ENCODE measurements at places on chromosomes 7 and 10.

- DNase-seq: no peak
Measured at GRCh38 chr7:123604739-123605138, 3.1 kb downstream of the ASB15 start.

DNA sequence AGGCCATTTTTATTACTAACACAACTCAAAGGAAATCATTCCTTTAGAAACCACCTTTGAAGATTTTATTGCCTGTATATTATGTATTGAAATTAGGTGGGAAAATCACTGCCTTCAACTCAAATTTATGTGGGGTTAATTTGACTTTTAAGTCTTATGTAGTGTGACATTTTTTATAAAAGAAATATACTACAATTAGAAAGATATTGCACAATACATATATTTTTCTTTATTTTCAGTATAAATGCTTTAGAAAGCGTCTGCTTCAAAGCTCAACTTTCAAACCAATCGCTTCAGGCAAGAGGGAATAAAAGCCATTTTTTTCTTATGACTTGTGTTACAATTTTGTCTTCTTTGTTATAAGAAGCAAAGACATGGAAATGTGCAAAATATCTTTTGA is 337.4 kb upstream of the ZWINT start:
- no peak for DNase-seq

DNA sequence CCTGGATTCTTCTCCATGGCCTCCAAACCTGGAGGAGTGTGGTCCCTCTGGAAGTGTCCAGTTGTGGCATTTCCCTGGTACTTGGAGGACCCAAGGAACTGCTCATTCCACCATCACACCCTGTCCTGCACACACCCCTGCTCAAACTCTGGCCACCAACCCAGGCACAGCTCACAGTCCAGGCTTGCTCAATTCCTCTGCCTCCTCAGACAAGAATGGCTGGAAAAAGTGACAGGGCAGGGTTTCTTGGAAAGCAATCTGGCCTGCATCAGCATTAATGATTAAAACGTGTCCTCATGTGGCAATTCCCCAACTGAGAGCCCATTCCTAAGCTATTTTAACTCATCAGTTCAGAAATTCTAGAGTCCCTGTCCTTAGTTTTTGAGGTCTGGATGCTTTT is 17.2 kb upstream of the TPST1 start:
- no peak for DNase-seq

- peak; percentile 11 for DNase-seq
Measured at GRCh38 chr7:27171637-27172314, 2.3 kb downstream of the HOXA10 start.

DNA sequence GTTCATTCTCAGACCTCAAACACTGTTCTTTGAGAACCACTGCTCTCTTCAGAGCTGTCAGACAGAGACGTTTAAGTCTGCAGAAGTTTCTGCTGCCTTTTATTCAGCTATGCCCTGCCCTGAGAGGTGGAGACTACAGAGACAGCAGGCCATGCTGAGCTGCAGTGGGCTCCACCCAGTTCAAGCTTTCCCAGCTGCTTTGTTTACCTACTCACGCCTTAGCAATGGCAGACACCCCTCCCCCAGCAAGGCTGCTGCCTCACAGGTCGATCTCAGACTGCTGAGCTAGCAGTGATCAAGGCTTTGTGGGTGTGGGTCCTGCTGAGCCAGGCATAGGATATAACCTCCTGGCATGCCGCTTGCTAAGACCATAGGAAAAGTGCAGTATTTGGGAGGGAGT is 80.5 kb upstream of the CYP2C9 start:
- no peak for DNase-seq

DNA sequence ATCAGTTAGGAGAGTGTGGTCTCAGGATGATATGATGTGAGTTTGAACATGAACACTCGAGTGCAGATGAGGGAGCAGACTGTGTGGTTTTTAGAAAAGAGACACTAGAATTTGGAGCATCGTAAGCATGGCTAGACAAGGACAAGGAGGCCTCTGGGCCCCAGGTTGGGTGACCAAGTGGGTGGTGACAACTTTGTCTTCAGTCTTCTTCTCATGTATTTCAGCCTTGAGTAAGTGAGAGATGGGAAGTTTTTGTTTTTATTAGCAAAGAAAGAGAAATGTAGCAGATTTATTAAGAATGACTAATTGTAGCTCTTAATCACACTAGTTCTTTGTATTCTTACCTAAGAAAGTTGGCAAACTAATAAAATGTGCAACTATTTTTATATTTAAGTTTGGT is 16.3 kb downstream of the TES start:
- DNase-seq: no peak

- DNase-seq: no peak
Measured at GRCh38 chr10:1417574-1417973, 319.8 kb downstream of the ADARB2 start.

DNA sequence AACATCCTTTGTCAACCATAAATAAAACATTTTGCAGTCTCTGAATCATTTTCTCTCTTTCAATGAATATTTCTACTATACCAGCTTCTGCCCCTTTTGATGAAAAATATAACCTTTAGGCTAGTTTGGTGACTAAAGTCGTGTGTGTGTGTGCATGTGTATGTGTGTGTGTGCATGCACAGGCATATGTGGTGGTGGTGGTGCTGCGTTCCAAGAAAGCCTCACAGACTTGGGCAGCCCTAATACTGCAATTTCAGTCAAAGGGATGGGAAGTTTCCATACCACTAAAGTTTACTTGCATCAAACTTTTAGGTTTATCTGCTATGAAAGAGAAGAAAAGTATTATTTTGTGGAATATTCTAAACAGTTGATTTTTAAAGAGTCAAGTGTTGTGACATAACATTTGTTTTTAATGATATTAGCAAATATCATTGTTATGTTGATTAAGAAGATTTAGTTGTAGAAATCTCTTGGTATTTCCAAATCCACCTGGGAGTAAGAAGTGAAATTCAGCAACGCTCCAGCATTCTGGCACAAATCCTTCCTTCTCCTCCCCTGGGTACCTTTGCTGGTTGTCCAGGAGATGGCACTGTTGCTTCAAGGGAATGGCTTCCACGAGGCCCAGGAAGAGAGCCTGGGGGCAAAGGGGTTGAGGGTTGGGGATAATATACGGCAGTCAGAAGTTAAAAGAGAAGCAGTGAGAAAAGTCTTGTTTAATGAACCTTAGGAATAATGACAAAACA is 41.5 kb downstream of the ASB4 start:
- DNase-seq: peak; percentile 33

DNA sequence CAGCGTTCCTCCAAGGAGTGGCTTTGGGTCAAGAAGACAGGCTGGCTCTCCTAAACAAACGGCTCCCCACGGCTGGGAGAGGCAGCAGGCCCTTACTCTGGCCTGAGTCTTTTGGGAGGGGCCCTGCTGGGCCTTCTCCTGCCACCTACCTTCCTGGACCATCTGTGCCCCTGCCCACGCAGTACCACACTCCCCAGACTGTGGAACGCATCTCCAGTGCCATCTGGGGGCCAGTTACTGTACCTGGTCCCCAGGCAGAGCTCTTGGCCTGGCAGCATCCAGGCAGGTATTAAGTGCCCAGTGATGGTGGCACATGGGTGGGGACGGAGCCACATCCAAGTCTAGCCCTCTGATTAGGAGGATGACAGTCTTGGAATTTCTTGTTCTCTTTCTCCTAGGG is 14.4 kb downstream of the ALKBH4 start:
- DNase-seq: no peak

GRCh38 chr10:123241391-123242141 is 87.4 kb downstream of the BUB3 start:
- DNase-seq: peak; percentile 60

DNA sequence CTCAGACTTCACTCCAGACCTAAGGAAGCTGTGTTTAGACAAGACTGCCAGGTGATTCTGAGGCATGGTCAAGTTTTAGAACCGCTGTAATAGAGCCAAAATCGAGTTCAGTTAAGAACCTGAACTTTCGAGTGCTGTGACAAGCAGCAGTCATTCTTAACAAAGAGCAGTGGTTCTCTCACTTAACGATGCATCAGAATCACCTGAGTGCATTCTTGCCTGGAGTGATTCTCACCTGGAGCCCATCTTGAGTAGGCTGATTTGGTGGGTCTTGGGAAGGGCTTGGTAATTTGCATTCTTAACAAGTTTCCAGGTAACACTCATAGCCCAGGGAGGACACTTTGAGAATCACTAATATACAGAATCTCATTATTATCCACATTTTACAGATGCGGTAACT is 44.7 kb downstream of the PLXNA4 start:
- DNase-seq: no peak

DNA sequence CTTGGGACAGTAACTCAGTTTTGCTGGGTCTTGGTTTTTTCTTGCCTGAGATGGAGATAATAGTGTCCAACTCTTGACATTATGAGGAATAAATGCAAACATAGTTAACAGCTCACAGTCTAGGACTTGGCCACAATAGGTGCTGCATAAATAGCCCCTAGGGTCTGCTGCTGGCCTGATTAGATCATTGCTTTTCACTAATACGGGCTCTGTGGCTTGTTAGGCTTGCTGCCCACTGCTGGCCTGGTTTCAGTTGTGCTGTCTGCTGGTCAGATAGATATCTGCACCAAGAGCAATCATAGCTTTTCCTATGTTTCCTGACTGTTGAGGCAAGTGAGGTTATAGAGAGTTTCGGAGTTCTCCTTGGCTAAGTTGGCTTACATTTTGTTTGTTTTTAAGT is 246.1 kb downstream of the DNAJB9 start:
- DNase-seq: no peak

DNA sequence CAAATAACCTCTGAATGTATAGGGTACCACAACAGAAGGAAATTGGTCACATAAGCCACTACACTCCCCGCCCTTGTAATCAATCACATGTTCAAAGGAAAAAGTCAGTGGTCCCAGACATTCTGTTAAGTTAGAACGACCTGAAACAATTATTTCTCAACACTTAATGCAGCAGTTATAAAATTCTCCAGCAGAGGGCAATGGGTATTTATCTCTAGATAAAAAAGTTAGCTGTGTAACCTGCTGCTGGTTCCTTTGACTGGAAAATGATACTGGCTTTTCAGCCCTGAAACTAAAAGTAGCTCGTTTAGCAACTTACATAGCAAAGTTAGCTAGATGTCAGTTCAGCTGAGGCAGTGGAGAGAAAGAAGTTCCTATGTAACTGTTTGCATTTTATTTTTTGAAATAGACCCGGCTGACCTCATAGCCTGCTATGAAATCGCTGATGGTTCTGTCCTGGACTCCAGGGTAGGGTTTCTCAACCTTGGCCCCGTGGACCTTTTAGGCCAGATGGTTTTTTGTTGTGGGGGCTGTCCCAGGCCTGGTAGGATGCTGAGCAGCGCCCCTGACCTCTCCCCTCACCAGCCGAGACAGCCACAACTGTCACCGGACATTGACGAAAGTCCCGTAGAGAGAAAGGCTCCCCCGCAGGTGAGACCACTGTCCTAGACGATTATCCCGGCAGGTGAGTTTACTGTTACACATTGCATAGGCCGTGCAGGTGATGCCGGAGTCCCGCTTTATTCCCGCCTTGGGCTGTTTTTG is 40.2 kb upstream of the PROSER2 start:
- DNase-seq: peak; percentile 63

DNA sequence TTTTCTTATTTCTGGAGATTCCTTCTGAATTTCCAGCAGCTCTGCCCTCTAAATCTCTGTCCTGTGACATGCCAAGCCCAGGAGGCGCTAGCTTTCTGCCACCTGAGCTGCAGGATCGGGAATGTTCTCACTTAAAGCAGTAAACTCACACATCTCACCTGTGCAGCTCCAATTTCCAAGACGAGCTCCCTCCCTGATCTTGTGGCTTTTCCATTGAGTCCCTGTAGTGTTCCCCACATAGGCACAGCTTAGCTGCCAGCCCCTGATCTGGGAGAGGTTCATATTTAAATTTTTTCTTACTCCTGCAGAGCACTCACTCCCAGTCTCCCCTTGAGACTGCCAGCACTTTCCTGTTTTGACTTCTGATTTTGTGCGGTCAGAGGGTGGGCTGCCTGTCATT is 479.3 kb downstream of the GLRX3 start:
- no peak for DNase-seq

DNA sequence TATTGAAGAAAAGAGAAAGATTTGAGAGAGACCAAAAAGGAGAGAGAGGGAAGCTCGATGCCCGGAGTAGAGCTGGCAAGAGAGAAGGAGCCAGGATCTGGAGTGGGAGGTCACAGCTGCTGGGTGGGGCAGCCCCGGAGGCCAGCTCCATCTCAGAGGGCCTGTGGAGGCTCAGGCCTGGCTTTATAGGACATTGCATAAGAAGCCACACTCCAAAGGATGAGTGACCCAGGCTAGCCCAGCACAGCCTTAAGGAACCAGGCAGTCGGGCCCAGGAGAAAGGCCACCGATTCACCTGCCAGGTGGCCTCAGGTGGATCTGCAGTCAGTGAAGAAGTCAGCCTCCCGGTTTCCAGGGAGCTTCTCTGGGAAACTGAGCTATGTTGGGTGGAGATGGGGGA is 676 bp downstream of the PLAC9 start:
- DNase-seq: no peak

DNA sequence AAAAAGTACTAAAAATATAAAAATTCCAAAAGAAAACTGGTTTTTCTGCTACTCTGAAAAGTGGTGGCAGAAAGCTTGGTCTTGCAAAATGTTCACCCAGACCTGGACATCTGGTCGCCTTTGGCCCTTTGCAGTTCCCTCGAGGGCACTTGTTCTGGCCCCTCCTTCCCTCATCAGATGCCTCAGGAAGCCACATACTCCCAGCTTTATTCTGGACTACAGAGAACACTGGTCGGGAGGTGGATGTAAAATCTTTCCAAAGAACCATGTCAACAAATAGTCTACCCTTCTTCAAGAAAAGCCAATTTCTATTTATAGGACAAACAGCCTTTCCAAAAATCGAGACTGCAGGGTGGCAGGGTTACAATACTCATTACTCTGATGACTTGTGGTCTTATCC is 726.1 kb downstream of the TNS3 start:
- DNase-seq: no peak

DNA sequence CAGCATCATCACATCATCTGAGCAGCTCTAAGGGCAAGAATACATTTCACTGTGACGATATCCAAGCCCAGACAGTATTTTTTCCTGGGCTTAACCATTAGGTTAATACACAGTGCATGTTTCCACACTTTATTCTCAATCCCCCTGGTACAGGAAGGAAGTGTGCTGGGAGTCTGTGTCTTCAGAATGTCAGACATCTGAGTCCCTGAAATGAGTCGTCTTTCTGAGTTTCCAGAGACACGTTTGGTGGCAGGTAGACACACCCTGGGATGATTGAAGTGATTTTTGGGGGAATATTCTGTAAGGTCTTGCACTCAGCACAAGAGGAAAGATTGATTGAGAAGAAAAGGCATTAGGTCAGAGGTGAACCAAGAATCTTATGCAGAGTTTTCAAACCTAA is 13.1 kb upstream of the SHH start:
- no peak for DNase-seq

- no peak for DNase-seq
Measured at GRCh38 chr10:57979956-57980355, 287.7 kb downstream of the IPMK start.

- DNase-seq: no peak
Measured at GRCh38 chr10:69502589-69502988, 51.3 kb downstream of the TSPAN15 start.

GRCh38 chr10:77554996-77555397 is 82.6 kb downstream of the KCNMA1 start:
- peak; percentile 60 for DNase-seq

DNA sequence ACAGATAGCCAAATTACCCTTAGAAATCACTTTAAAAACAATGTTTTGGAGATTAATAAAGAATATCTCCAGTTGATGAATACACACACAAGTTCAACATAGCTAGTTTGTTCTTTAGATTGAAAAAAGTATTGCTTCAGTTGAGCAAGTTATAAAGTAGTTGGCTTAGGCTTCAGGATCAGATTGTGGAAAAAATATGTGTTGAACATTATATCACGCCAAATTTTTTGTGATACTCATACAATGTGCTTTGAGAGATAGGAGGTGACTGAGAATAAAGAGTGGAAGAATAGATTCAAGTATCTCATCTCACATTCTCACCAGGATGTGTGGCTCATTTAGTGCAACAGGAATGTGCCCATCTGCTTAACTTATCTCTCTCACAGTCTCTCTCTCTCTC is 553.3 kb downstream of the HTR7 start:
- DNase-seq: no peak

All from MV-4-11 (cell line).